ENCODE measurements at places on chromosomes 4 and X. TPM values are rescaled to one million over a fixed set of nuclear protein-coding genes. Genes with fewer than 3 reads are reported as not detected.

The RNF113A gene
- total RNA-seq = 28.7 TPM

The IGFBP7 gene
- total RNA-seq = 196 TPM

The CLNK gene
- total RNA-seq = not detected

The CT45A10 gene
- total RNA-seq = not detected

The SPP1 gene
- total RNA-seq = 218 TPM

The PAK3 gene
- total RNA-seq = not detected

All from A549 treated with ZK216348 at 1 μM for 4 hours (cell line).